ENCODE measurements at places on chromosomes 12 and 14.

GRCh38 chr14:104887623-104888488 lies 22.8 kb downstream of the CEP170B start:
- no peak for DNase-seq

- no peak for DNase-seq
These were observed 383.8 kb downstream of the PCNX1 start for GRCh38 chr14:71290960-71291466.

- no peak for DNase-seq
These were observed 195.2 kb upstream of the CRY1 start for GRCh38 chr12:107288414-107289127.

- DNase-seq, result no peak
These were observed 6.6 kb downstream of the ANKS1B start for GRCh38 chr12:99978152-99978551.

DNA sequence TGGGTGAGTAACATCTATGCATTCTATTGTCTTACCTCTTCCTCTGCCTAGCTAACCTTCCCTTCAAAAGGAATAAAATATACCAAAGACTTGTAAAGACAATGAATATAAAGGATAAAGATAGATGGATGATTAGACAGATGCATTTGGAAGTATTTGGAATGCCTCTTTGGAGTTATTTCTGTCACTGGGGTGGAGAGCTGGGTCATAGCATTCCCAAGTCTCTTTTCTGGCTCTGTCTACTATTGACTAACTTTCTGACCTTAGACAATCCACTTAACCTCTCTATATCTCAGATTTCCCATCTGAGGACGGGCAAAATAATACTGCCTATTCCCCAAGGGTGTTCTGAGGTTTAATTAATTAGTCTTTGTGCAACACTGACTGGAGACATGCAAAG lies 517.4 kb downstream of the DIO2 start:
- no peak for DNase-seq
